Spleen (tissue), 13 donors: ENCODE measurements at places on chromosomes 2 and 18. TPM values are rescaled to one million over a fixed set of nuclear protein-coding genes. Genes with fewer than 3 reads are reported as not detected.

- H3K36me3 ChIP-seq, result no peaks in the 10 kb centered on the region
- H3K4me1 ChIP-seq, result no peaks in the 10 kb centered on the region
- H3K27ac ChIP-seq, result no peak overlapping the region
- no peaks in the 10 kb centered on the region for H3K27me3 ChIP-seq
These were observed 39.4 kb downstream of the MYT1L start for GRCh38 chr2:2291500-2292260.

DNA sequence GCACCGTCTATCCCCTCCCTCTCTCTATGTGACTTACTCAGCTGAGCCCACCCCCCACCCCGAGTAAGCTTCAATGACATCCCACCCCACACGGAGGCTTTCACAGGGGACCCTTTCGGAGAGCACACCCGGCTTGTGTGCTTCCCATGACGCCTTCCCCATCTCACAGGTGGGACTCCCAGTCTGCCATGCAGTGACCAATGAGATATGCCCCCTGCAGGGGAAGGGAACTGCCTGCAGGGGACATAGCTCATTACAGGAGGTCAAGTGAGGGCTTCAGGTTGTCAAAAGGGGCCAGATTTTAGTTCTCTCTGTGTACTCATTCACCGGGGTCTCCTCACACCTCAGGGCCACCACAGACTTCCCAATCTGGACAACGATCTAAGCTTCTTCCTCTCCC lies 112.6 kb downstream of the GAREM1 start:
- H3K4me3 ChIP-seq, result no peak overlapping the region
- no peak overlapping the region for H3K27ac ChIP-seq
- H3K27me3 ChIP-seq, result no peaks in the 10 kb centered on the region
- no peaks in the 10 kb centered on the region for H3K36me3 ChIP-seq
- no peaks in the 10 kb centered on the region for H3K4me1 ChIP-seq
- DNase-seq, result no peak

DNA sequence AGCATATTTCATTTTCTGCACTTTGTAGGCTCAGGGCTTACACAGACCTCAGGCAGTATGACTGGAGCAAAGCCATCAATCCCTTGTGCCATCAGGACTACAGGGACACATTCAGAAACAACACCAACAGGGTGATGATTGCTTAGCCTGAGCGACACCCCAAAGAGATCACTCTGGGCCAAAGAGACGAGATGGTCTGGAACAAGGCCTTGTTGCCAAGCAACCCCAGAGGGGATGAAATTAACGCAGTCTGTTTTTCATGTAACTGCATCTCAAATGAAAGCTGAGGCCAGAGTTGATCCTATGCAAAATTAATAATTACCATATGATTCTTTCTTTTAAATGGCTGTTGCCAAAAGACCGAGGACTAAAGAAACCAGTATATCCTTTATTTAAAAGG lies 20.2 kb upstream of the B3GNT2 start:
- no peaks in the 10 kb centered on the region for H3K4me1 ChIP-seq
- no peak overlapping the region for H3K4me3 ChIP-seq
- no peak for DNase-seq
- H3K36me3 ChIP-seq, result no peaks in the 10 kb centered on the region

DNA sequence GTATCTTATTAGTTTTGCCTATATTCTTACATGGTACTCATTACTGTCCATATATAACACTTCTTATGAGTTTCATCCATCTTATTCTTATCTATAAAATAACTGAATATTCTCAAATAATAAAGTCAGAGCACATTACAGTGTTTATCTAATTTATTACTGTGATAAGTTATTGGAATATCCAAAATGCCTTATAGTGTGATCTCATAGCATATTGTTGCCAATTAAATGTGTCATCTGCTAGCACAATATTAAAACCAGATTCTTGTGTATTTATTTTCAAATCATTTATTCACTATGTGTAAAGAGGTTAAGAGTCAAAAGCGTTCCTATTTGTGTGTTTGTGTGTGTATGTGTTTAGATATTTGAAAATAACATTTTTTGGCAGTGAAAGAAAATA lies 151.9 kb downstream of the WDR7 start:
- no peaks in the 10 kb centered on the region for H3K27me3 ChIP-seq
- DNase-seq, result no peak
- peaks cover 19% of the 10 kb centered on the region for H3K36me3 ChIP-seq
- H3K27ac ChIP-seq, result no peak overlapping the region
- no peak overlapping the region for H3K4me3 ChIP-seq

DNA sequence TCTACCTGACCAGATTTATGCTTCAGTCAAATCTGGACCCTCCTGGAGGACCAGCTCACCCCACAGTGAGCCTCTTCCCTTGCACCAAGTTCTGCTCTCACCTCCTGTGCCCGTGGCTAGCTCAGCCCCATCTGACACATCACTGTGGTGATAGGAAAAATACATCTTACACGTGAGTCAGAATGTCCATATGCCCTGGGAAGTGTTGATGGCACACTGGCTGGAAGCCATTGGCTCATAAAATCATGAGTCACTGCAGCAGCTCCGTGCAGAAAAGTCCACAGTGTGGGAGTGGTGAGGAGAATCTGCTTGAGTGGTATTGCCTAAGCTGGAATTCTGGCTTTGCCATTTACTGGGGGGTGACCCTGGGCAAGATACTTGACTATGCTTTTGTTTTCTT lies 42.6 kb upstream of the RAPGEF4 start:
- H3K36me3 ChIP-seq, result no peaks in the 10 kb centered on the region
- no peak overlapping the region for H3K27ac ChIP-seq
- H3K4me1 ChIP-seq, result no peaks in the 10 kb centered on the region
- no peak for DNase-seq
- H3K4me3 ChIP-seq, result no peak overlapping the region
- no peaks in the 10 kb centered on the region for H3K27me3 ChIP-seq

DNA sequence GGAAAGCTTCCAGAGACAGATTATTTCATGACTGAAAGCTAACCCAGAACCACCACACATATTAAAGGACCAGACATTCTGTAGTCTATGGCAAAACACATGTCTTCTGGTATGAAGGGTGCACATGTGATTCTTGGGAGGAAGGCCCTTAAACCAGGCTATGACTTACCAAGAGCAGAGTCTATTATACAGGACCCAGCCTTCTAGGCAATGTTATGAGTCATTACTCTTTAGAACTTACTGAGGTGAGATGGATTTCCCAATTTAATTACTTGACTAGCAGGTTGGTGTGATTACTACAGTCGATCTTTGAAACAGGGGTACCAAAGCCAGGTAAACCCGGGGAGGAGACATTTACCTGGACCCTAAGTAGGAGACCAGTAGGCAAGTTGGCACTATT lies 350.8 kb downstream of the TRIB2 start:
- no peaks in the 10 kb centered on the region for H3K4me1 ChIP-seq
- H3K27me3 ChIP-seq, result no peaks in the 10 kb centered on the region
- no peak overlapping the region for H3K4me3 ChIP-seq
- DNase-seq, result no peak

KCNG2 gene
- total RNA-seq, result 0.88 TPM

SLC9A4 gene
- not detected for total RNA-seq
